Activated naive CD4-positive, alpha-beta T cell (primary cell): ENCODE measurements at places on chromosomes 4 and X.

- DNase-seq = no peak
Observed at GRCh38 chr4:13653766-13654161, 26.2 kb upstream of the BOD1L1 start.

GRCh38 chr4:186027405-186027804 is 41.6 kb upstream of the TLR3 start:
- no peak for DNase-seq

DNA sequence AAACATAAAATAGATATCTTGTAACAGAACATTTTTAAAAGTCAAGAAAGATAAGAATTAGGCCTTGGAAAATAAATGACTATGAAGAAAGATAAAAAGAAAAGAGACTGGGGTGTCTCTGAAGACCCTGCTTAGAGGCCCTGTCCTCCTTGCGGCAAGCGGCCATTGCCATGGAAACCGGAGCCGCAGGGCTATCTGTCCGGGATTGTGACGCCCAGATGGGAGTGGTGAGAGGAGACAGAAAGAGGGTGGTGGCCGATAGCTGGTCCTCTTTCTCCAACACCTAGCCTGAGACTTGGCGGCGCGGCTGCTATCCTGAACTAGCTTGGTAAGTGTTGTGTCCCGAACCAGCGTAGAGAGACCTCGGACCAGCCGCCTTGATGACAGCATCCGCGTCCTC is at the start of gene DUSP21:
Gene DUSP21, plus strand, starts transcription at position 269 of the 400 bp plus-strand sequence. Its CDS starts 112 bp downstream, at position 381.
- DNase-seq = no peak

GRCh38 chr4:183348136-183348535 is 25.9 kb upstream of the CLDN24 start:
- DNase-seq = no peak

GRCh38 chr4:106493086-106493485 is 124.5 kb upstream of the GIMD1 start:
- no peak for DNase-seq

- DNase-seq = no peak
Observed at GRCh38 chrX:16418650-16419049, 231.3 kb upstream of the S100G start.

DNA sequence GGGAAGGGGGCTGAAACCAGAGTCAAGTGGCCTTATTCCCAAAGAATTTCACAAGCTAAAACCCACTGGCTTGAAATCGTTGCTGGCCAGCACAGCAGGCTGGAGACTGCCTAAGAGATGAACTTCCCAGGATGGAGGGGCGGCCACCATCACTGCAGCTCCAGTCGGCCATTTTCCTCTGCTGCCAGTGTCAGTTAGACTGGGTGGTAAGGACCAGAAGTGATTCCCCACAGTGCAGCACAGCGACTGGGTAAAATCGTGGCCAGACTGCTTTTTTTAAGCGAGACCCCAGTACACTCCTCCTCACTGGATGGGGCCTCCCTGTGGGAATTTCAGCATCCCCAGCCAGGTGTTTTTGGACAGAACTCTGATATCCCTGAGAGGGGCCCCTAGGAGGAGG is 428.0 kb downstream of the SPIN4 start:
- DNase-seq = no peak

DNA sequence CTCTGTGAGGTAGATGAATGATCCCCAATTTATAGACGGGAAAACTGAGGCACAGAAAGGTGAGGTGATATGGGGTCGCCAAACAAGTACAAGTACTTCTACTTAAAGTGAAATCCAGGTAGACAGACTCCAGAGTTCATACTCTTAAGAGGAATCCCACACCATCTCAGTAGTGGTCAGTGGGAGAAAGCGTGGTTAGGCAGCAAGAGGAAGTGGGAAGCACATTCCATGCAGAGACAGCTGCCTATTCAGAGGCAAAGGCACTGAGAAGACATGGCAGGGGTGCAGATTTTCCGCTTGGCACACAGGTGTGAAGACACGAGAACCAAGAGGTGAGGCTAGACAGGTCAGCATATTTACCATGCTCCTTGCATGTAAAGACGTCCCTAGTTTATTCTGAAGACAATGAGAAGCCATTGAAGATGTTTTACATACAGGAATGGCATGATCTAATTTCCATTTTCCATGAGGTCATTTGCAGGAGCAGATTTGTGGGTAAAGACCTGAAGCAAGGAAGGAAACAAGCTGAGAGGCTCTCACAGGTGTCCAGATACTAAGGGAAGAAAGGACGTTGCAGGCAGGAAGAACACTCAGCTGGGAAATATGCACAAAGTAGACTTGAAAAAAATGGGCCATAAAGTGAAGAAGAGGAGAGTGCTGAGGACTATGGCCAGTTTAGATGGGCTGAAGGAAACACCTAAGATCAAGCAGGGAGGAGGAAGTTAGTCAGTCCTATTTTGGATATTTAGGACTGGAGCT is 17.3 kb upstream of the CLNK start:
- no peak for DNase-seq

DNA sequence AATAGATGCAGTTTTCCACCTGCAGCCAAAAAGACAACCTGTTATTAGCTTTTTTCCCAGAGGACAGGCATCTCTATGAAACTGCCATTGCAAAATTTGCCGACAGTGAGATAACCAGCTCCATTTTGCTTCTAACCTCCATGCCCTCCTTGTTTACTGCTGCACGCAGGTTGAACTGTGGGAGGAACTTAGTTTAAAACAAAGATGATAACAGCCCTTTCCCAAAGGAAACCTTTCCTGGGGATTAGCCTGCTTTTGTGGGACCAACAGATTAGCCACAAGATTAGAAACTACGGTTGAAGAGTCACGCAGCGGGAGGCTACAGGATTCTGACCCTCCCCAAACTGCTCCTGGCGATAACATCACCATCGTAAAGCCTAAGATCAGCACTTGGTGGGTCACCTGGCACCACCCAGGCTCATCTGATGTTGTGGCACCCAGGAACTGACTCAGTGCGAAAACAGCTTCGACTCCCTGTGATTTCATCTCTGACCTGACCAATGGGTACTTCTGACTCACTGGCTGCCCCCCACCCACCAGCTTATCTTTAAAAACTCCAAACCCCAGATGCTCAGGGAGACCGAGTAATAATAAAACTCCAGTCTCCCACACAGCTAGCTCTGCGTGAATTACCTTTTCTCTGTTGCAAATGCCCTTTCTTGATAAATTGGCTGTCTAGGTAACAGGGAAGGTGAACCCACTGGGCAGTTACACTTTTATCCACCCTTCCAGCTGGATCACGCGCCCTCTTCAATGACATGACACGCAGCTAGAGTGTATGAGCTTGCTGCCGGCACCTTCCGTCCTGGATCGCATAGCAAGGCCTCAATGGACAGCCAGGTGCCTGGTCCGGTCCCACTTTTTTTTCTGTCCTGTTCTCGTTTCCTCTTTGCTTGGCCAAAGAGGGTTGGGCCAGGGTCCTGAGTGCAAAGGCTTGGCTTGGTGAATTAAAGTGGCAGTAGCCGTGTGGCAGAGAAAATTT is 27.2 kb downstream of the NOP14 start:
- DNase-seq = no peak

GRCh38 chr4:177266506-177266905 is 43.2 kb upstream of the NEIL3 start:
- no peak for DNase-seq

DNA sequence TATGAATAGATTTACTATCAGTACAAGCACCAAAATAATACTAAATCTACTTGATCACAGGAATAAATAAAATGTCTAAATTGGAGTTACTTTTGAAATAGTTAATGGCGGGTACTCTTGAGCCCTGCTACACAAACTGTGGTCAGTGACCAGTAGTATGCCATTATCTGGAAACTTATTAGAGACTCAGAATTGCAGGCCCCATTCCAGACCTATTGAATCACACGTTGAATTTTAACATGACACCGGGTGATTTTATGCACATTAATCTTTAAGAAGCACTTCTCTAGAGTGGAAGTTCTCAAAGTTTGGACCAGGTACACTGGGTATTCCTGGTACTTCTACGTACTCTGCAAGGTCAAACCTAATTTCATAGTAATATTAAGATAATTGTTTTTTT is 660.0 kb upstream of the POU3F4 start:
- no peak for DNase-seq

DNA sequence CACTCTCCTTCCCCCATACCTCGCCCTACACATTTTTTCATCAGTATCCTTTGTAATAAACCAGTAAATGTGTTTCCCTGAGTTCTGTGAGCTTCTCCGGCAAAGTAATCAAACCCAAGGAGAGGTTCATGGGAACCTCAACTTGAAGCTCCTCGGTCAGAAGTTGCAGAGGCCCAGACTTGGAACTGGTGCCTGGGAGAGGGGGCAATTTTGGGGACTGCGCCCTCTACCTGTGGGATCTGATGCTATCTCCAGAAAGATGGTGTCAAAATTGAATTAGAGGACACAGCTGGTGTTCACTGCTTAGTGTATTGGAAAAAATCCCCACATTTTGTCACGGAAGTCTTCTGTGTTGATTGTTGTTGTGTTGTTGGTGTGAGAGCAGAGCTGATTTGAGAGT is 70.6 kb downstream of the ATP11C start:
- no peak for DNase-seq

DNA sequence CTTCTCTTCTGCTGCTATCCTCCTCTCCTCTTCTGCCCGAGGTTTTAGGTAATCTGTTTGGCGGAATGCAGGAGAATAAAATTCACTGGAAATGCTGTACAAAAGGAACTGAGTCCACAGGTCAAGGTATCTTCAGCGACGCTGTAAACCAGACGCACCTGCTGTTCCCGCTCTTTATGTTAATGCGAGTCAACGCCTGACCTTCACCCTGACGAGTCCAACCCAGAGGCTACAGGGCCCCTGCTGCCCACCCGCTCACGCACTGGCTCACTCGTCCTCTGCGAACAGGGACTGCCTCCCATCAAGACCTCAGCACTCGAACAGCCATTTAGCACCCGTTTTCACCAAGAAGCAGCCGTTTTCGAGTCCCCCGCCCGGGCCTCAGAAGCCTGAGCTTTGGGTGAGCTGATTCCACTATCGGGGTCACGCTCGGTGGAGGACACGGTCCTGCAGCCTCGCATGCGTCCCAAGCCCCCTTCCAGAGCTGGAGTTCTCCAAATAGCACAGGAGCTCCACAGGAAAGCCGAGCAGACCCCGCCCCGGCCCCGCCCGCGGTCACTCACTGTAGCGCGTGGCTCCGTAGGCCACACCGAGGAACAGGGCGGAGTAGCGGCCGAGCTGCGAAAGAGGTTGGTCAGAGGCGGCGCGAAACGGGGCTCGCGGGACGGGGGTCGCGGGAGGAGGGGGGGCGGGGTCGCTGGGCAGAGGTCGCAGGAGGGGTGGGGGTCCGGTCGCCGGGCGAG is 556 bp downstream of the ATP5ME start:
- no peak for DNase-seq

GRCh38 chr4:168773388-168774195 is 236.5 kb downstream of the CBR4 start:
- DNase-seq = no peak

DNA sequence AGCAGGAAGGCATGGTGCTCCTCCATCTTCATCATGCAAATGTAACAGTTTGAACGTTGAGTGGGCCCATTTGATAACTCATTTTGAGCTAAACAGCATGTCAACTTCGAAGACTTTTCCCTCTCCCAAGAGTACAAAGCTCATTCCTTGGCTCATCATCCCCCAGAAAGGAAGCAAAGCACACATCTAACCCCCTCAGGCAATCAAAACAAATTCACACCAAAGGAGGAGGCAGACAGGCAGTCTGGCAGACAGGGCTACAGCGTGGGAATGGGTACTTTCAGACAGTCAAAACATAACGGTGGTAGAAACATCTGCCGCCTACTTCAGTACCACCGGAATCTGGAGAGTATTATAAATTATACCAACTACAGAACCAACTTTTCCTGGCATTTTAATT is 81.7 kb downstream of the PCDH19 start:
- DNase-seq = no peak

- DNase-seq = no peak
Observed at GRCh38 chrX:150967786-150968185, 15.3 kb upstream of the HMGB3 start.

DNA sequence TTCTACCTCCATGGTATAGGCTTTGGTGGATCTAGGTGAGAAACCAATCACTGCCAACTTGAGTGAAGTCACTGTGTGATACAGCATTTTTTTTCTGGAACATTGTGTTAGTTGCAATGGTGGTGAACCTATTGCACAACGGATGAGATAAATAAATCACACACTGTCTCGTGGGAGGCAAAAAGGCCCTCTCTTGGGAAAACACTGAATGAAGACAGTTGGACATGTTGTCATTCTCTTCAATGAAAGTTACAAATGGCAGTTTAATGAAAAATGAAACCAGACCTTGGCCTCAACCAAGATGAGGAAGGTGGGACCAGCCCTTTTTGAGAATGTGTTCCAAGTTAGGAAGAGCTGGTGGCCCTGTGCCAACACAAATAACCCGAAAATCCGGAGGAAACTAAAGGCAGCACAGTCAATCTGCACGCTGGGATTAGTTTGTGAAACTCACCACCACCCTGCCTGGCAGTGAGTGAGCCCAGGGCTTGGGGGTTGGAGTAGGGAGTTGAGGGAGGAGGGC is 5.4 kb upstream of the ADGRG2 start:
- DNase-seq = no peak

- DNase-seq = no peak
Observed at GRCh38 chrX:115029869-115030570, 12.6 kb upstream of the IL13RA2 start.

DNA sequence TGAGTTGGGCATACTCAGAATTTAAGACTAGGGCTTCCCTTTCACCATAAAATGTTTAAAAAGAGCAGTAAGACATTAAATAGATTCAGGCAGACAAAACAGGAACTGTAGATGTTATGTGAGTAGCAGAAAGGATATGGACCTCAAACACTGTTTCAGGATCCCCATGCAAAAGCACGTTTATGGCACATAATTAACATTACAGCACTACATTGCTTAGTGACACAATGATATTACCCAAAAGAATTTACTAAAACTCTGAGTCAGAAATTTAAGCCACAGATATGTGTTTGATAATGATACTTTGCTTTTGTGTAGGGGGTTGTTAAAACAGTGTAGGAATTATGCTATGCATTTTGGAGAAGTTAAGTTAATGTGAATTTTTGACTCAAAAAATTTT is 266.3 kb downstream of the PDGFC start:
- DNase-seq = no peak

DNA sequence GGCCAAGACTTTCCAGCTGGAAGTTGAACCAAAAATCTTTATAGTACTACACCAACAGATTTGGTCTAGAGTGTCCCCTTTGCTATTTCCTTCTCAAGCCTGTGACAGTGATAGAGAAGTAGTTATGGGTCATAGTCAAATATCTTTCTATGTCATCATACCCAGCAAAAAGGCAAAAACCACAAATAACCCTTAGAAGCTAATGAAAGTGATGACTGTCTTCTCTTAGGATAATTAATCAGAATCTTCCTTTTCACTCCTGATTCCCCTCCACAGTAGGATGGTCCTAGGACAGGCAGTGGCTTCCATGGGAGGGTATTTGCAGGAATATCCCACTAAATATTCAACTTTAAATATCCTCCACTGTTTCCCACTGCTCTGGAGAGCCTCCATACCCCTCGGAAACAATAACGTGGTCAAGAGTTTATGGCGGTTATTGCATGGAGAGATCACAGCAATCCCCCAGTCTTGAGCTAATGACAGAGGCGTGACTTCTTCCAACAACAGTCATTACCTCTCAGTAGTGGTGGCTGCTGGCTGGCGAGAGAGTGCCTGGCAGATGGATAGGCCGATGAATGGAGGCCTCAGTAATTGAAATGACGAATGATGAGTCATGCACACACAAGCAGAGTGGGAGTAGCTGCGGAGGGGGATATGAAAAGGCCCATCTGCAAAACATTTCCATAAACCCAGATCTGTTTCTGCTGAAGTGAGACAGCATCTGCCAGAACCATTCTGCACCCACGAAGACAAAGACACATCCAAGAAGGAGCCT is 154.9 kb downstream of the STK32B start:
- no peak for DNase-seq
